Nucleus accumbens (tissue), 56 donors: ENCODE measurements at places on chromosomes 11 and 22.

GRCh38 chr11:40421208-40421981, 1038.1 kb downstream of the LRRC4C start:
- no peak for DNase-seq

DNA sequence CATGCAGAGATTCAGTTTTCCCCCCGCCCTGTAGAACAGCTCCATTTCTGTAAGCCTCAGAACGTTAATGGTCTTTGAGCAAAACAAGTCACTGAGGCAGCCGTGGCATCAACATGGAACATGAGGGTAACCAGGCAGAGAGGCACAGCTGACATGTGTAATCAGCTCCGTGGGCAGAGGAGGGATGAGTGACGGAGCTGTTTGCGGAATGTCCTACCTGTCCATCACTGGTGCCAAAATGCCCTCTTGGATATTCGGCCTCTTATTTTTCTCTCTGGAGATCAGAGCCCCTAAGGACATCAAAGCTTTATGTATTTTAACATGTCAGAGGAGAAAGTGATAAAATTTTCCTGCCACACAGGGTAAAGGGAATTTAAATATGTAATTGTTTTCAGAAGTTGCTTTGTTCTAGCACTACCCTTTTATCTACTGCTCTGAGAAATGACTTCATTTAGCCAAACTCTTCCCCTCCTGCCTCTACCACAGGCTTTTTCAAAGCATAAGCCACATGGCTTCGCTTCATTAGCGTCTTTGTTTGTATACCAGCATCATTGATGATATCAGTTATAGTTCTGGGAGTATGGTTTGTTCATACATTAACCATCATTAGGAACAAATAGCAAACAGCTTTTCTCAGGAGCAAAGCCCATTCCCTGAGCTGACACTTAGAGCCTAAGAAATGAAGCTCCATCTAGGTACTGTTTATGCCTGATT, 32.9 kb downstream of the C11orf71 start:
- DNase-seq = no peak

GRCh38 chr22:23071230-23072076, 1.1 kb downstream of the GNAZ start:
- no peak for DNase-seq

GRCh38 chr11:118104491-118104890, 17.7 kb upstream of the SMIM35 start:
- no peak for DNase-seq

DNA sequence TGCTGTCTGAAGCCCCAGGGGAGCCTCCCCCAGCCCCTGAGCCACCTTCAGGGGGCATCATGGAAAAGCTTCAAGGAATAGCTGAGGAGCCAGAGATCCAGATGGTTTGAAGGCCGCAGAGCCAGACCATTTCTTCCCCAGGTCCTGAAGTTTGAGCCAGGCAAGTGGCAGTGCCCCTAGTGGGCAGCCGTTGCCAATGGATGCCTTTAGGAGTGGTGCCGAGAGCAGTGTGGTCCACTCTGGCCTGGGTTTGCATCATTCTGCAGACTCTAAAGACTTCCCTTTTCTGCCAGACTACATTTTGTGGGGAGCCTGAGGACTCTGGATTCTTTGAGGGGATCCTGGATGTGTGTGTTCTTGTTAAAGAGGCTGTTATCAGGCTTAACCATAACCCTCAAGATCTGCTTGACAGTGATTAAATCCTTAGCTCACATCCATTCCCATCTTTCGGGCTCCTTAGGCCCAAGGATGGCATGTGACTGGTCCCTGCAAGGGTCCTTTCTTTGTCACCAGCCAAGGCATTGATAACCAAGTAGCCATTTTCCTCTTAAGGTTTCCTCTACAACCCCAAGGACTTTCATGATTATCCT, 13.1 kb downstream of the HINFP start:
- DNase-seq = no peak

DNA sequence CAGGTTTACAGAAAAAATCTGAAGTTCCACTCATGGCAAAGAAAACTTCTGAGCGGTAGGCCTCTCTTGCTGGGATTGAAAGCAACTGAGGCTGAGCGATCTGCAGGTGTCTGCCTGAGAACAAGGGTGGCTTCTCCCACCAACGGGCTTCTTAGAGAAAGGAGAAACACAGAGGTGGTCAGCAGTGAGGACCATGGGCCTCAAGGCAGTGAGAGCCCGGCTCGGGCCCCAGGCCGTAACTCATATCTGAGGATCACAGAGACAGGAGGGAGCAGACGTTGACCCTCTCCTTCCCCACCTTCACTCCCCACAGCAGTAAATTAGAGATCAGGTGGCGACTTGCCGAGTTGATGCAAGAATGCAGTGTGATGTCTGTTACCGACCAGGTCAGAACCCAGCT, 50.9 kb upstream of the RTL6 start:
- no peak for DNase-seq
